ENCODE measurements at places on chromosomes 5 and 9.
A peak's percentile ranks its signal among the peaks of the same experiment; 100 is the strongest.

- DNase-seq, result no peak
These were observed 282.9 kb upstream of the MVB12B start for GRCh38 chr9:126043681-126044080.

DNA sequence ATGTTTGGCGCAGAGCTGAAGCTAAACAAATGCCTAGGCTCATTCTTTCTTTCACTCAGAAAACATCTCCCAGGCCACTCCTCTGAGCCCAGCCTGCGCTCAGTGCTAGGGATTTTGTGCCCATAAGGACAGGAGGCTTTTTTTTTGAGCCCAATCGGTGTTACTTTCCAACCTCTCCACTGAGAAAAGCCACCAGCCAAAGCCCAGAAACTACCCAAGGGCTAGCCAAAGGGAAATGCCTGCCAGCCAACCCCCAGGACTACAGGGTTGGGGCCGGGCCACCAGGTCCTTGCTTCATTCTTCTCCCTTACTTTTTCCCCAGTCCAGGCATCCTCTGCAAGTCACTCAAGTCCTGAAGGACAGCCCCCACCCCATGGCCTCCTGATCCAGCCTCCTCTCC is 134.7 kb downstream of the PAX5 start:
- DNase-seq, result no peak

GRCh38 chr9:126532951-126533925 is 80.5 kb upstream of the LMX1B start:
- no peak for DNase-seq

- no peak for DNase-seq
These were observed 77.4 kb downstream of the KCNIP1 start for GRCh38 chr5:170581211-170581610.

- no peak for DNase-seq
These were observed 376.9 kb downstream of the DTWD2 start for GRCh38 chr5:118611332-118611945.

DNA sequence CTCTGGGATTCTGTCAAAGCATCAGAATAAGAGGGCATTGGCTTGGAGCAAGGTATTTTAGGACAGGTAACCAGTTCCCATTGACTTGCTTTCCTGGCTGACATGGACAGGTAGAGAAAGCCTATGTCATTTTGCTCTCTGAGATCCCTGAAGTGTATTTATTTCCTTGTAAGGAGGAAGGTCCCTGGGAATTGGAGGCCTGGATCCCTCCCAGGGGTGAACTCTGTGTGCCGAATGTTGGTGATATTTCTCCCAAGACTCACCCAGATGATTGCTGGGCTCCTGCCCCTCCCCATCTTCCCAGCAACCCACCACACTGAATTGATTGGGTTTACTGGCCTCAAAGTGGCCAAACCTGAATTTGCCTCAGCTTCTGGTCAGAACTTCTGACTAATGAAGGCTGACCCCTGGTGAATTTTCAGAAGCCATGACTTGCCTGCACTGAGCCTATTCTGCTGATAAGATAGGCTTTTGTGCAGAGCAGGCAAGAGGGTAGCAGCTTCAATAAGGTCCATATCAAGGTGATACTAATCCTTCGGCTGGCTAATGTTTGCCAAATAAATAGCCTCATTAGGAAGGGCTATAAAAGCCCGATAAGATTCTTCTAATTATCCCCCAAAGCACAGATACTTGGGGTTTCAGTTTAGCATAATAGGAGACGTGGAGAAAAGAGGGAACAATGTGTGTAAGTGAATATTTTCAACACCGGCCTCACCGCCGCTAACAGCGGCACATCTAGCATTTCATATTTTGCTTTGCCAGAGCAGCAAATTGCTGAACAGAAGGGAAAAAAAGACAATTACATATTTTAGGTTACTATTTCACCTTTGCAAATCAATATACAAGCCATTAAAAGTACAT is 152.9 kb upstream of the PITX1 start:
- DNase-seq, result no peak

DNA sequence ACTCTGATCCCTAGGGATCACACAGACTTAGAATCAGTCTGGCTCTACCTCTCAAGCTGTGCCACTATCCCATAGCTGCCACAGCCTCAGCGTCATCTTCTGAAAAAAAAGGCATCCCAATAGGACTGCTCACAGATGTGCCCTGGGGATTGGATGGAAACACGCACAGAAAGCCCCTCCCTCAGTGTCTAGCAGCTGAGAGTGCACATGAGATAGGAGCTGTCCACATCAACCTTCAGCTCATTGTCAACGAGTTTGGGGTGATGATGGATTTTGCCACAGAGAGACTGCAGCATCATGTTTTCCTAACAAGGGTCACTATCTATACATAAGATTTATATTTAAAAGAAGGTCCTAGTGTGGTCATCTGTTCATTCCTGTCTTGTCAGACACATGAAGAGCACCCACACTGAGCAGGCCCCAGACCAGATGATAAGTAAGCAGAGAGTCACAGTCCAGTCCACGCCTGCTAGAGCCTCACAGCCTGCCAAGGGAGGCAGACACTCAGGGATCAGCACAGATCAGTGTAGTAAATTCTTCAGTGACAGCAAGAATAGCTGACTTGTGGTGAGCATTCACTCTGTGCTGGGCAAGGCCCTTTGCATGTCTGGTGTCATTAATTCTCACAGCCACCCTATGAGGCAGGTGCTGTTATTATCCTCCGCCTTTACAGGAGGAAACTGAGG is 25.8 kb downstream of the AFAP1L1 start:
- no peak for DNase-seq

DNA sequence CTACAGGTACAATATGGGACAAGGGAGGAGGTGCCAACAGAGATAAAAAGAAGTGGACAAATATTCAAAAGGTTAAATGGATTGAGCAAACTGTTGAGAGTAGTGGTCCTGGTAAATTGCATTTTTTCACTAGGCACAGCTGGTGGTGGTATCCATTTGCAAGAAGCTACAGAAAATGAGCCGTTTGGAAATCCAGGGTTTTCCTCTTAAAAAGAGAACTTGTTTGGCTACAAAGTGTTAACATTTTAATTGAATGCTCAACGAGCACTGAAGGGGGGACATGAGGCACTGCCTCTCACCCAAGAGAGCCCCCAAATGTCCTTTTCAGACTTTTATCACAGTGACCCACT is 491 bp upstream of the ZCCHC9 start:
- no peak for DNase-seq

DNA sequence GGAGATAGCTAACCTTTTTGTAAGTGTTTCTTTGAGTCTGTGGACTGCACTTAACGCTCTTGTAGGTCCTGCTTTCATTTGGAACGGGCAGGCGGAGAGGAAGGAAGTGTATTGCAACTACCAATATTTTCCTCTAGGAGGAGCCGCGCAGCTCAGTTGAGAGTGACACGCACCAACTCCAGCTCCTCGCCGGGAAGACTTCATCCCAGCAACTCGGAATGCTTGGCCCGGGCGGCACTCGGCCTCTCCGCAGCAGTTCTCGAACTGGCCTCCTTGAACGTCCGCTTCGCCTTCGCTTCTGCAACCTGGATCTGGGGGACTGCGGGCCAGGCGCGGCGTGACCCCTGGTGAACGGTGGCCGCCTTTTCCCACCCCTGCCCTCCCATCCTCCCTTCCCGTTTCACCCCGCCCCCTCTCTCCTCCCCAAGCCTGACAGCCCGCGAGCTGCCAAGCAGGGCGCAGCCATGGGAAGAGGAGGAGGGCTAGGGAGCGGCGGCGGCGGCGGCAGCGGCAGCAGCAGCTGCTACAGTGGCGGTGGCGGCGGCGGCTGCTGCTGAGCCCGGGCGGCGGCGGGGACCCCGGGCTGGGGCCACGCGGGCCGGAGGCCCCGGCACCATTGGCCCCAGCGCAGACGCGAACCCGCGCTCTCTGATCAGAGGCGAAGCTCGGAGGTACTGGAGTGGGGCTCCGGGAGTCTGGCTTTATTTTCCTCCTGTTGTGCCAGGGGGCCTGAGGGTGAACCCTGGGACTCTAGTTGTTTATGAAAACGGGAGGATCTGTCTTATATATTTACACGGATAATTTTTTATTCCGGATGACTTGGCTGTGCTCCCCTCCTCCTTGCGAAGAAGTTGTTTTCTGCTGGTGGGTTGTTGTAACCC is at the start of gene GHR:
GHR (plus strand) TSS at position 155 of the 881 bp plus-strand sequence. CDS start 142,436 bp downstream, outside the sequence.
- DNase-seq, result peak; percentile 27

DNA sequence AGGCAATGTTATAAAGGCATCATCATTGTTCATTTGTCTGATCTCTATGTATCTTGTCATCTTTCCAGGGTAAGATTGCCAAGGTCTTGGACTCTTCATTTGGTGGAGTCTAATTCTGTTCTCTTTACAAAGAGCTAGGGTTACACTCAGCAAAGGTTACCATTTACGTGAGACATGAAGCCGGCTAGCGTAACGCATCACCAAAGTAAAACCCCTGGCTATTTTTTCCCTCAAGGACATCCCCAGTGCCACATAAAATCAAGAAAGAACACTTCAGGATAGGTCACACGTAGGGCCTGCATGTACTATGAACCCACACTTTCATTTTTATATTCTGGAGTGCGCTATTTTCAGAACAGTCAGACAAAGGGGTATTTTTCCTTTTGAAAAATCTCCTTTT is 20.0 kb upstream of the MYOT start:
- DNase-seq, result no peak

DNA sequence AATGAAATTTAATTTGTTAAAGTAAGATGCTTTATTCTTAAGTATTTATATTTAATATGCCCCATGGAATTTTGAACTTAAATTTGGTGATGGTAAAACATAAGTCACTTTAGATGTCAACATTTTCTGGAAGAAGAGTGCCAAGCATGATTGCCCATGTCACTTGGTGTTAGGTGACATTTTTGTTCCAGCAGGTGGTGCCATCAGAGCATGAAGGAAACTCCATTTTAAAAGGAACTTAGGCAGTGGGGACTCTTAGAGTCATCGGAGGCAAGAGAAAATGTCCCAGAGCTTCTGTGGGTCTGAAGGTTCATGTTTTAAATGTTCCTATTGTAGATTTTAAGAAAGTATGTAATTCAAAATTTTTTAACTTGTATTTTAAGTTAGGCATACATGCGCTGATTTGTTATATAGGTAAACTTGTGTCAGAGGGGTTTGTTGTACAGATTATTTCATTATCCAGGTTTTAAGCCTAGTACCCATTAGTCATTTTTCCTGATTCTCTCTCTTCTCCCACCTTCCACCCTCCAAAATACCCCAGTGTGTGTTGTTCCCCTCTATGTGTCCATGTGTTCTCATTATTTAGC is 789.3 kb downstream of the SEMA5A start:
- no peak for DNase-seq

DNA sequence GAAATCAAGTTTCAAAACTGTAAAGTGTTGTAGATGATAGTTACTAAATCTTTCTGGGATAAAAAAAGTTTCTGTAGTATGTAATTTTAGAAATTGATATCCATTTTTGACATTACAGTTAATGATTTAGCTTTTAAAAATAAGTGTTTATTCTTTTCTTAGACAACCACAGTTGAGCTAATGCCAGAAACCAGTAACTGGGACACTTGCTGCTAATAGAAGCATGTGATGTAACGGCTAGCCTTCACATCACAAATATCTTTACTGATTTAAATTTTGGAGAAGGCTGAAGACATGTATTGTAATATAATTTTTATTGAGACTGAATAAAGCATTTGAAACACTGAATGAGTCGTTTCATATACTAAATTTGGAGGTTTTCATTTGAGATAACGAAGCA is 18.8 kb downstream of the CSNK1G3 start:
- no peak for DNase-seq

DNA sequence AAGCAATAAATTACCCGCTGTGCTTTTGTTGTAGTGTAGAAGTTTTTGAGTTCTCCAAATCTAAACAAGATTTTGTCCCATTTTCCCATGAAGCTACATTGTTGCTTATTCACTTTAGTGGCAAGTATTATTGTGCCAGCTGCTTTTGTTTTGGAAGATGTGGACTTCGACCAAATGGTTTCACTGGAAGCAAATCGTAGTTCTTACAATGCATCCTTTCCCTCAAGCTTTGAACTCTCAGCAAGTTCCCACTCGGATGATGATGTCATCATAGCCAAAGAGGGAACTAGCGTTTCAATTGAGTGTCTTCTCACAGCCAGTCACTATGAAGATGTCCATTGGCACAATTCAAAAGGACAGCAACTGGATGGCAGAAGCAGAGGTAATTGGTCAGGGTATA is 10.9 kb downstream of the MFAP3 start:
- DNase-seq, result no peak

DNA sequence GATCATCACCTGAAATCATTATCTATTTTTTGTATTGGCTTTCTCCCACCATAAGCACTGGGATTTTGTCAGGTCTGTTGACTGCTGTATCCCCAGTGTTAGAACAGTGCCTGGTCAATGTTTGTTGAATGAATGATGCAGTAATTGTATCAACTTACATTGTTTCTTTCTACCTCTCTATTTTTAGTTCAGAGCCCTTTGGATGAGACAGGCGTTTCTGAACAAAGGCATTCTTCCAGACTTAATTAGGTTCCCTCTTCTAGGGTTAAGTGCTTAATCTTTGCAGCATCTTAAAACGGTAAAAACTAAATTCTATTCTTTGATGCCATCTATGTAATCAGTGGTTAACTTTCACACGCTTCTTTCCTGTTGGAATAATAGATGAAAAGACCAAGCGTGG is 26.3 kb downstream of the SLC44A1 start:
- DNase-seq, result no peak

DNA sequence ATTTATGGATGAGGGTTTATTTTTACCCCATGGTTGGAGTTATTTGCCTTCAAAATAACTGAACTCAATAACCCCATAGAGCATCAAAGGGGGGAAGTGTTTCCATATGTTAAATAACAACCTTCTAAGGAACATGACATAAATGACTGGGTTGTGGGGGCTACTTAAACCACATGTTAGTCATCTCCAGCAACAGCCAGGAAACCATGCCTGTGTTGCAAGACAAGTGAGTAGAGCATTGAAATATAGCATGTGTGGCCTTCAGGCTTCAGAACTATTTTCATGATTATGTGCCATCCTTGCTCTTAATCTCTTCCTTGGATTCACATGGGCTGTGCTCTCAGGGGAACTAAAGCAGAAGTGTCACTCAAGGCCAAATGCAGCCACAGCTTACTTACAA is 431.2 kb downstream of the AGTPBP1 start:
- no peak for DNase-seq

GRCh38 chr5:153542536-153542935 is 52.1 kb downstream of the GRIA1 start:
- DNase-seq, result no peak

GRCh38 chr5:57937025-57937424 is 454.4 kb upstream of the ACTBL2 start:
- DNase-seq, result no peak

- DNase-seq, result no peak
These were observed 88.6 kb upstream of the CDKN2B start for GRCh38 chr9:22097707-22098106.

- DNase-seq, result no peak
These were observed 151.6 kb upstream of the KLF9 start for GRCh38 chr9:70566066-70566465.

DNA sequence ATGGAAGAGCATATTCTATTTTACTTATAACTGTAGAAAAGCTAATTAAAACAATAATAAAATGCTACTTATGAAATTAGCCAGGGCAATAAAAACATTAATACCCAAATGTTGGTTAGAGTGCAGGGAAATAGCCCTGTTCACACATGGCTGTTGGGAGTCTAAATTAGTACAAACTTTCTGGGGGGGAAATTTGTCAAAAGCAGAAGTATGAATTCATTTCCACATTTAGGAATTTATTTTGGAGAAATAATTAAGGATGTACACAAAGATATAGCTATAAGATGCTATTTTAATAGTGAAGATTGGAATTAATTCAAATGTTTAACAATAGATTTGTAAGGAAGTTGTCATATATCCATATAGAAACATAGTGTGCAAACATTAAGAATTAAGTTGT is 190.5 kb downstream of the SEC61B start:
- no peak for DNase-seq

All from CD4-positive, alpha-beta T cell (primary cell).